ENCODE measurements at places on chromosomes 7 and 10. TPM values are rescaled to one million over a fixed set of nuclear protein-coding genes. Genes with fewer than 3 reads are reported as not detected.

PRPS1L1 gene
- not detected for total RNA-seq

SLC26A4 gene
- total RNA-seq: 1.1 TPM

TRIM73 gene
- 5.2 TPM for total RNA-seq

FXYD4 gene
- not detected for total RNA-seq

ARHGAP12 gene
- 5.3 TPM for total RNA-seq

THSD7A gene
- not detected for total RNA-seq

UNCX gene
- not detected for total RNA-seq

AKR1D1 gene
- not detected for total RNA-seq

CFTR gene
- total RNA-seq: not detected

NPFFR1 gene
- total RNA-seq: not detected

CUX1 gene
- total RNA-seq: 28.5 TPM

ZNF37A gene
- total RNA-seq: 23.8 TPM

ZNF22 gene
- 29.0 TPM for total RNA-seq

MSMB gene
- not detected for total RNA-seq

- no peaks in the 10 kb centered on the region for H3K36me3 ChIP-seq
- peaks cover 25% of the 10 kb centered on the region for H3K27me3 ChIP-seq
- no peak for DNase-seq
- H3K4me1 ChIP-seq: no peaks in the 10 kb centered on the region
- no peak overlapping the region for H3K4me3 ChIP-seq
Observed at GRCh38 chr10:12975266-12975665, 26.2 kb downstream of the CCDC3 start.

- H3K27me3 ChIP-seq: peaks cover 20% of the 10 kb centered on the region
- no peak overlapping the region for H3K4me3 ChIP-seq
- H3K4me1 ChIP-seq: peaks cover 4% of the 10 kb centered on the region
- no peak for DNase-seq
- H3K36me3 ChIP-seq: no peaks in the 10 kb centered on the region
- H3K27ac ChIP-seq: no peak overlapping the region
Observed at GRCh38 chr7:94671444-94672235, 15.7 kb upstream of the SGCE start.

DNA sequence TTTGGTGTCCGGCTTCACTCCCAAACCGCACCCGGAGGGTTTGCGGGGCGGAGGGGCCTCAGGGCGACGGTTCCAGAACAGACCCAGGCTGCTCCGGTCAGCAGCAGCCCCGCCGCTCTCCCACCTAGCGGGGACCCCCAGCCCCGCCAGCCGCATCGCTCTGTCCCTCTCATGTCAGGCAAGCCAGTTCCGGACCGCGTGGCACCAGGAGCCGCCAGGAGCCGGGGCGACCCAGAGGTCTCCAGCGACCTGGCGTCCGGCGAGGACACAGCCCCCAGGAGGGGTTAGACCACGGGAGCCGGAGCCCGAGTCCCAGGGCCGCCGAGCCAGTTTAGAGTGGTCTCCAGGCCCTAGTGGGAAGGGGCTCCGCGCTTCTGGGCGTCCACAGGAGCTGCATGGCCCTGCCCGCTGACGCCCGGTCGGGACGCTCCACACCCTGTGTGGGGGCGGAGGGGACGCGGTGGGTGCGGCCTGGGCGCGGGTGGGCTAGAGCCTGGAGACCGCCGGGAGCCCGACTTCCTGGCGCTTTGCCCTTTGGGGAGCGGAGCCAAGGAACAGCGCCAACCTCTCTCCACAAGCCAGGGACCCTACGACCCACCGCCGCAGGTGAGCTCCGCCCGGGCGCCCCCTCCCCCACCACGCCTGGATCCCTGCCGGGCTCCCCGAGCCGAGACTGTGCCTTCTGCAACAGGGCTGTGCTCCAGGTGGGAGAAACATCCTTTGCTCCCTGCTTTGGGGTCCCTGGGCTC is 43.4 kb downstream of the ZNF117 start:
- H3K4me1 ChIP-seq: peaks cover 3% of the 10 kb centered on the region
- DNase-seq: no peak
- H3K36me3 ChIP-seq: no peaks in the 10 kb centered on the region
- H3K4me3 ChIP-seq: no peak overlapping the region

- H3K27ac ChIP-seq: no peak overlapping the region
- H3K27me3 ChIP-seq: no peaks in the 10 kb centered on the region
- peaks cover 27% of the 10 kb centered on the region for H3K4me1 ChIP-seq
- peaks cover 16% of the 10 kb centered on the region for H3K36me3 ChIP-seq
- DNase-seq: no peak
Observed at GRCh38 chr7:129707910-129708499, 96.5 kb downstream of the NRF1 start.

GRCh38 chr7:78207269-78207668 is 408.7 kb downstream of the PHTF2 start:
- no peak overlapping the region for H3K27ac ChIP-seq
- no peaks in the 10 kb centered on the region for H3K27me3 ChIP-seq
- DNase-seq: no peak
- no peak overlapping the region for H3K4me3 ChIP-seq
- H3K4me1 ChIP-seq: no peaks in the 10 kb centered on the region

- DNase-seq: no peak
- H3K4me3 ChIP-seq: no peak overlapping the region
- H3K4me1 ChIP-seq: no peaks in the 10 kb centered on the region
- H3K27ac ChIP-seq: no peak overlapping the region
- H3K27me3 ChIP-seq: no peaks in the 10 kb centered on the region
Observed at GRCh38 chr10:88256886-88257285, 326.2 kb downstream of the RNLS start.

- no peak for DNase-seq
- H3K4me1 ChIP-seq: peaks cover 10% of the 10 kb centered on the region
- peak overlapping the region; percentile 79 for H3K4me3 ChIP-seq
- no peaks in the 10 kb centered on the region for H3K36me3 ChIP-seq
- peak overlapping the region; percentile 41 for H3K27ac ChIP-seq
- H3K27me3 ChIP-seq: no peaks in the 10 kb centered on the region
Observed at GRCh38 chr7:12635830-12636229, 51.6 kb upstream of the ARL4A start.

GRCh38 chr7:43119371-43120075 is 7.1 kb downstream of the HECW1 start:
- no peak overlapping the region for H3K4me3 ChIP-seq
- H3K36me3 ChIP-seq: no peaks in the 10 kb centered on the region
- H3K27me3 ChIP-seq: peaks cover 31% of the 10 kb centered on the region
- H3K27ac ChIP-seq: no peak overlapping the region
- no peak for DNase-seq

- H3K27me3 ChIP-seq: no peaks in the 10 kb centered on the region
- peaks cover 51% of the 10 kb centered on the region for H3K36me3 ChIP-seq
- no peak for DNase-seq
- no peak overlapping the region for H3K27ac ChIP-seq
- H3K4me1 ChIP-seq: peaks cover 25% of the 10 kb centered on the region
- no peak overlapping the region for H3K4me3 ChIP-seq
Observed at GRCh38 chr10:6022660-6023059, 39.5 kb downstream of the IL2RA start.

GRCh38 chr7:15669443-15670090 is 16.9 kb downstream of the MEOX2 start:
- no peaks in the 10 kb centered on the region for H3K27me3 ChIP-seq
- no peaks in the 10 kb centered on the region for H3K4me1 ChIP-seq
- no peak for DNase-seq
- no peaks in the 10 kb centered on the region for H3K36me3 ChIP-seq
- H3K27ac ChIP-seq: no peak overlapping the region

DNA sequence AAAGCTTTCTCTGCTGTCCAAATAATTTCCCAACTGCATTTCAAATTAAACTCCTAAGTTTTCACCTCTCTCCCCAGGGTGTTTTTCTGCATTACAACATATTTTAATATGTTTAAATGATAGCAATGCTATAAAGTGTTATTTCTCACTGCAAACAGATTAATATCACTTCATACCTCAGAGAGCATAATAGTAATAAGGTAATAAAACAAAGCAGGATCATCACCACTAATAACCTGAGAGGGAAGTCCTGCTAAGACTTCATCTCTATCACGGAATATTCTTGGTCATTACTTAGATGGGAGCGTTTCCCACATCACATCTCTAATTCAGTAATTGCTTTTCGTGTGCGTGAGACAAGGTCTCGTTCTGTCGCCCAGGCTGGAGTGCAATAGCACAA is 168.8 kb downstream of the PARD3 start:
- no peaks in the 10 kb centered on the region for H3K4me1 ChIP-seq
- DNase-seq: no peak
- no peak overlapping the region for H3K27ac ChIP-seq

DNA sequence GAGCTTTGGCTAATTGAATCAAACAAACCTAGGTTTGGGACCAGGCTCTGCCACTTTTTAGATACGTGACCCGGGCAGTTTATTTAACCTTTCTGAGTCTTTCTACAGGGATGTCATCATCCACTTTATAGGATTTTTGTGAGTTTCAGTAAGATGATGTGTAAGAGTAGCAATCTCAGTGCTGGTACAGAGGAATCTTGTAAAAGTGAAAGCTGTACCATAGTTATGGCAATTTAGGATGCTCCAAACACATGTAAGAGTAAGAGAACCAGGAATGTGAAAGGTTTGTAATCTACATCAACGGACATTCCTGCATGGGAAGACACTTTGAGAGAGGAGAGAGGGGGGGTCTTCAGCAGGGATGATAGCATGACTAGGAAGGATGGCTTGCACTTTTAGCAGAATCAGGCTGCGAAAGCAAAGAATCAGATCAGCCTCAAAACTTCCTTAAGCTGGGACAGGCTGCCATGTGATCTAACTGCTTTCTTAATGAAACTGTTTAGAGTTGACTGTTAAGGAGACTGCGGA is 968 bp downstream of the NOLC1 start:
- peaks cover 33% of the 10 kb centered on the region for H3K36me3 ChIP-seq
- H3K4me3 ChIP-seq: peak overlapping the region; percentile 96
- peak overlapping the region; percentile 93 for H3K27ac ChIP-seq
- no peaks in the 10 kb centered on the region for H3K27me3 ChIP-seq
- DNase-seq: no peak
- peaks cover 38% of the 10 kb centered on the region for H3K4me1 ChIP-seq

- H3K4me3 ChIP-seq: no peak overlapping the region
- no peak overlapping the region for H3K27ac ChIP-seq
- H3K4me1 ChIP-seq: peaks cover 3% of the 10 kb centered on the region
Observed at GRCh38 chr7:158997110-158997453, 140.7 kb downstream of the DYNC2I1 start.

- no peaks in the 10 kb centered on the region for H3K27me3 ChIP-seq
- no peak overlapping the region for H3K27ac ChIP-seq
- H3K4me3 ChIP-seq: no peak overlapping the region
- peaks cover 9% of the 10 kb centered on the region for H3K4me1 ChIP-seq
- DNase-seq: no peak
Observed at GRCh38 chr7:98998821-98999725, 120.7 kb downstream of the TRRAP start.

DNA sequence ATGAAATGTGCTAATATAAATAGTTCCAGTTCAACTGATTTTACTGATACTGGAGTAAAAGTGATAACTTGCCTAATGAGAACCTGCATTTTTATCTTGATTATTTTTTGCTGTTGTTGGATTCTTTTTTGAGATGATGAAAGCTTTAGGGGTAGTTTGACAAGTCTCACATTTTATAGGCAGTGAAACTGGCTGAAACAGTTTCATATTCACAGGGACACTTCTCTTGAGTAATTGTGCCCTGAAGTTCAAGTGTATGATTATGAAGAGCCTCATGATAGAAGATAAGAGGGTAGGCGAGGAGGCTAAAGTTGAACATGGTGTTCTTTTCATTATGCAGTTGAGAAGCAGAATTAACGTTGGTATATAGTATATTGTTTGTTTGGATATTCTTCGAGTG is 5.1 kb downstream of the AUTS2 start:
- peaks cover 7% of the 10 kb centered on the region for H3K4me1 ChIP-seq
- no peaks in the 10 kb centered on the region for H3K27me3 ChIP-seq
- no peaks in the 10 kb centered on the region for H3K36me3 ChIP-seq
- no peak overlapping the region for H3K27ac ChIP-seq
- DNase-seq: no peak
- H3K4me3 ChIP-seq: no peak overlapping the region

- H3K27me3 ChIP-seq: no peaks in the 10 kb centered on the region
- H3K4me3 ChIP-seq: peak overlapping the region; percentile 69
- peaks cover 78% of the 10 kb centered on the region for H3K4me1 ChIP-seq
- DNase-seq: peak; percentile 82
Observed at GRCh38 chr10:22655312-22655981, 58.9 kb downstream of the PIP4K2A start.

- H3K4me1 ChIP-seq: no peaks in the 10 kb centered on the region
- no peaks in the 10 kb centered on the region for H3K36me3 ChIP-seq
- H3K27me3 ChIP-seq: peaks cover 15% of the 10 kb centered on the region
- no peak overlapping the region for H3K27ac ChIP-seq
Observed at GRCh38 chr7:28767356-28767755, 190.8 kb downstream of the TRIL start.

DNA sequence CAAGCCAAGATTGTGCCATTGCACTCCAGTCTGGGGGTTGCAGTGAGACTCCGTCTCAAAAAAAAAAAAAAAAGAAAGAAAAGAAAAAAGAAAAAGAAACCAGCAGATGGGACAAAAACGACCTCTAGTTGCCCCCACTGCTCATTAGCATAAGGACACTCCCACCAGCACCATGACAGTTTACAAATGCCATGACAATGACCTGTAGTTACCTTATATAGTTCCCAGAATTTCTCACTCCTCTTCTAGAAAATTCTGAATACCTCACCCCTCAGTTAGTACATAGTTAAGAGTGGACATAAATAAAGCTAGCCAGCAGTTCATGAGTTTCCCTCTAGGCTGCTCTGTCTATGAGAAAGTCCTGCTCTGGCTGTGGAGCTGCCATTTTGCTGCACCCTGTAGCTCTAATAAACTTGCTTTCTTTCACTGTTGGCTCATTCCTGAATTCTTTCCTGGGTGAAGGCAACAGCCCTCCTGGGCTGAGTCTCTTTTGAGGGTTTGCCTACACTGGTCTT is 276.8 kb upstream of the AKR1E2 start:
- no peaks in the 10 kb centered on the region for H3K36me3 ChIP-seq
- no peak for DNase-seq
- peaks cover 4% of the 10 kb centered on the region for H3K4me1 ChIP-seq

GRCh38 chr7:150974468-150975391 is 3.4 kb downstream of the KCNH2 start:
- peaks cover 16% of the 10 kb centered on the region for H3K4me1 ChIP-seq
- peak; percentile 76 for DNase-seq
- H3K27me3 ChIP-seq: peaks cover 20% of the 10 kb centered on the region
- no peak overlapping the region for H3K27ac ChIP-seq
- H3K4me3 ChIP-seq: peak overlapping the region; percentile 76

GRCh38 chr10:122460891-122461293 is 461 bp upstream of the HTRA1 start:
- H3K27me3 ChIP-seq: peaks cover 48% of the 10 kb centered on the region
- H3K4me1 ChIP-seq: no peaks in the 10 kb centered on the region
- no peak for DNase-seq
- H3K27ac ChIP-seq: no peak overlapping the region
- no peak overlapping the region for H3K4me3 ChIP-seq

DNA sequence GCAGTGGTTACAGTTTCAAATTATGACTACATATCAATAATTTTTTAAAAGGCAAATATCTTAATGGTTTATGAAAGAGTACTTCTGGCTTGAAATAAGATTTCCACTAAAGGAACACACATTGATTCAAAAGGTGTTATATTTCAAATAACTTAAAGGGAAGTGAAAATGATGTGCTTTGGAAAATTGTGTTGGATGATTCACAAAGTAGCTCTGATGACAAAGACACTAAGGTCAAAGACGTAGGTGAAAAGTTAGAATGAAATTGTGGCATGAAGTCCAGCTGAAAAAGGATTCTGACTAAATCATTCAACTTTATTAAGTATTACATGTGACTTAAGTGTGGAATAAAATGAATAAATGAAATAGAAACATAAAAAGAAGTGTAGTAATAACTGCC is 20.8 kb upstream of the OR2A5 start:
- H3K4me3 ChIP-seq: no peak overlapping the region
- no peaks in the 10 kb centered on the region for H3K36me3 ChIP-seq
- no peak for DNase-seq
- H3K27ac ChIP-seq: no peak overlapping the region
- H3K27me3 ChIP-seq: peaks cover 15% of the 10 kb centered on the region
- no peaks in the 10 kb centered on the region for H3K4me1 ChIP-seq
